ENCODE measurements at places on chromosomes 1 and 21.
A peak's percentile ranks its signal among the peaks of the same experiment; 100 is the strongest.

DNA sequence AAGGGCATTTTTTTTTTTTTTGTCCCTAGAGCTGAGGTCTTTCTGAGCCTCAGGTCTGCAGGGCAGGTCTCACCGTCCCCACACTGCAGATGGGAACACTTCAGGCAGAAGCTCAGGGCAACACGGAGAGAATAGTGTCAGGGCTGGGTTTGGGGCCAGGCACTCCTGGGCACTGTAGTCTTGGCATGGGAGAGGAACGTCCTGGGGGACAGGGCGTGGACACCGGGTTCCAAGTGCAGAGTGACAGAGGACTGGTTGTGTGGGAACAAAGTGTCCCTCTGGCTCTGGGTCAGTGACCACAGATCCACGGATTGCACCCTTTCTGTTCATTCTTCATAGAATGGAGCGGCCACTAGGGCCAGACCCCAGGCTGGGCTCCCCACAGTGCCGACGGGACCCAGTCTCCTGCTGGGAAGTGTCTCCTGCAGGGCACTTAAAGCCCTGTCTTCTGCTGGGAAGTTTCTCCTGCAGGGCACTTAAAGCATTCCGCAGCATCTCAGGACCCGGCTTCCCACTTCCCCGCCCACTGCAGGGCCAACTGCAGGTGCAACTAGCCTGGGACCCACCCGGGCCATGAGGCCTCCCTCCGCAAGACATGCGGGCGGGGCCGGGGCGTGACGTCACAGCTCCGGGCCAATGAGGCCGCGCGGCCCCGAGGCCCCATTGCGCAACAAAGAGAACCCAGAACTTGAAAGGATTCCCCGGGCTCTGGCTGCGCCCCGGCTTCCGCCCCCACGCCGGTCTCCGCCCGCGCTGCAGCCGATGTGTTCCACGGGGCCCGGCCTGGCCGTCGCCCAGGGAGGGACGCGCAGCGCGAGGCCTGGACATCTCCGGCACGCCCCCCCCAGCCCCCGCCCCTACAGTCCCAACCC is 1.2 kb downstream of the GPR153 start:
- peak; percentile 76 for DNase-seq

DNA sequence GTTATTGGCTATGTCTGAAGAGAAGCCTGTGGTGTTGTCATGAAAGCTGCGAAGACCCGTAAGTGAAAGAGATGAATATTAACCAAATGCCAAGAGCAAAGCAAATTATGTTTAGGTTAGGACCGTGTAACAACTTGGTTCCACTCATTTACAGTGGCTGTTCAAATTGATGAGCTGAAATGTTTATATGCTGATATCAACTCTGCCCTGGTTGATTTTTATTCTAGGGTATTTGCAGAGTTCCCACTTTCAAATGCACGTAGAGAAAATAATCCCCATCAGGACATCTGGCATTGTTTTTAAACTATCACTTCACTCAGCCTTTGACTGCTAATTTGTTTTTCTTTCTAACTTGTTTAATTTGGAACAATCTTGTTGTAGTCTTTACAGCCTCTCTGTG is 581.6 kb upstream of the ADAMTS5 start:
- DNase-seq = no peak

DNA sequence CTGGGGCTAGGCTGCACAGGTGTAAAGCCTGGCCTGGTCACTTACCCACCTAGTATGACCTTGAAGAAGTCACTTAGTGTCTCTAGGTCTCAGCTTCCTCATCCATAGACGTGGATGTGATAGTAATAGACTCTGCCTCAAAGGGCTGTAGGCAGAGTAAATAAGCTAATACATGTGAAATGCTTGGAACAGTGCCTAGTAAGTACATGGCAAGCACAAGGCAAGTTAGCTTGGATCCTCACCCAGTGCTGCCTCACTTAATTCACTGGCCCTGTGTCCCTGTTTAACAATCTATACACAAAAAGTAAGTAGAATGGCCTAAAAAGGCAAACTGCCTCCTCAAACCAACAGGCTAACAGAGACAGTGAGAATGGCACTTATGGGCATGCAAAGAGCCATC is 167.8 kb downstream of the PIGK start:
- no peak for DNase-seq

GRCh38 chr1:212293579-212293978 is 8.4 kb downstream of the PPP2R5A start:
- no peak for DNase-seq

DNA sequence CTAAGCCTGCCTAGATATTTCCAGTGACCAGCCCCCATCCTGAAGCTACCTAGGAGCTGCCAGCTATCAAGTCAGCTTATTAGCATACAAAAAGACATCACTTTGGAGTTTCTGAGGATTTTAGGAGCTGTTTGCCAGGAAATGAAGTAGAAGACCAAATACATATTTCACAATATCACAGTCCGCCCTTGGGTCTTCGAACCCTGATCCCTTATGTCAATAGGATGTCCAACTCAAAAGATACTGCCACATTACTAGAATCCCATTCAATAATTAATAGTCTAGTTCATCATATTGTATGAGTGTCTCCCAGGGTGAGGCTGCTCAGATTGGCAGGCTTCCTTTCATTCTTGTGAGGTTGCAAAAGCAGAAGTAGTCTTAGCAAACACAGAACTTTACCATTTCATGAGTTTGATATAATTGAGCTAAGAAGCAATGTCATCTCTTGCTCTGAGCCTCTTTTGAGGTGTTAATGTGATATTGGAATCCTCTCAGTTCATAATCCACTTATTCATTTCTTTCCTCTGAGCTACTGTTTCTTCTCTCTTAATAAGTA is 13.6 kb downstream of the IPO9 start:
- DNase-seq = no peak
